ENCODE measurements at places on chromosomes 4 and X.

GRCh38 chrX:373641-374471, 12.9 kb downstream of the PPP2R3B start:
- peak; percentile 58 for DNase-seq

DNA sequence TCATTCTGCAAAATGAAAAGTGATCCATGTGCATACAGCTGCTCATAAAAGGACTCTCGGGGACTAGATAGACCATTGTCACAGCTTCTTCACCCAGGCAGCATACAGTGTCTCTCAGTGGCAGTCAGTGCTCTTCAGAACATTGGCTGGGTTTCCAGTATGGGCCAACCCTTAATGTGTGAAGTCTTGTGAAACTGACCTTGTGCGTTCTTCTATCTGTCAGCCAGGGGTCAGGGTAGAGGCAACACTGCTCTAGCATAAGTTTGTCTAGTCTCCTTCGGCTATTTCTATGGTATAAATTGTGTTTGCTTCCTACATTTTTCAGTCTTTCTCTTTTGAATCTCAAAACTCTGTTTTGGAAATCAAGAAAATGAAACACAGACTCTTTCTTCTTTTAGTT, 37.0 kb upstream of the SMIM31 start:
- no peak for DNase-seq

DNA sequence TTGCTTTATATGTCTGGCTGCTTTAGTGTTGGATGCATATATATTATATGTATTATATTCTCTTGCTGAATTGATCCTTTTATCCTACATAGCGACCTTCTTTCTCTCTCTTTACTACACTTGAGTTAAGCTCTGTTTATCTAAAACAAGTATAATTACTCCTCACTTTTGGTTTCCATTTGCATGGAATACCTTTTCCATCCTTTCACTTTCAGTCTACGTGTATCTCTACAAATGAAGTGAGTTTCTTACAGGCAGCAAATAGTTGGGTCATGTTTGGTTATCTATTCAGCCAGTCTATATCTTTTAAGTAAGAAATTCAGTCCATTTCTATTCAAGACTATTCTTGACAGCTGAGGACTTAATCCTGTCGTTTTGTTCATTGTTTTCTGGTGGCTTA, 167.5 kb upstream of the USP38 start:
- DNase-seq, result no peak

DNA sequence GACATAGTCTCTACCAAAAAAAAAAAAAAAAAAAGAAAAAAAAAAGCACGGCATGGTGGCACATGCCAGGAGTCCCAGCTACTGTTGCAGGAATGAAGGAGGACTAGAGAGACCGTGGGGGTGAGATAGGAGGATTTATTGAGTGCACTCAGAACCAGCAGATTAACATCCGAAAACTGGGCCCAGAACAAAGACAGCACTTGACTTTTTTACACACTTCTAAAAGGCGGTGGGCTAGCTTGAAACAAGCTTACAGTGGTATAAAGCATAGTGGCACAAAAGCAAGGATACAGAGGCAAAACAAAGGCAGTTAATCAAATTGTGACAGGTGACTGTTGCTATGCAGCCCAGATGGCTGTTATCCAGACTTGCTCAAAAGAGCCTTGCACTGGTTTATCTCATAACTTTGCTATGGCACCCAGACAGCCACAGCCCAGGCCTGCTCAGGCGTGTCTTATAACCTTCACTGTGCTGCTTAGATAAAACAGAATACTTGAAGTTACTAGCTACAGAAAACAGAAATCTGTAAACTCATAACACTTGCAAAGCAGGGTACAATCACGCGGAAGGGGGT, 9.9 kb upstream of the PI4K2B start:
- no peak for DNase-seq

- no peak for DNase-seq
These were observed 508.8 kb upstream of the AGA start for GRCh38 chr4:177951026-177951425.

GRCh38 chr4:1171311-1172227, 814 bp downstream of the SPON2 start:
- peak; percentile 39 for DNase-seq

- DNase-seq, result no peak
These were observed 129.6 kb upstream of the HCCS start for GRCh38 chrX:10981506-10981905.

GRCh38 chrX:54301516-54301915, 56.3 kb downstream of the WNK3 start:
- DNase-seq, result no peak

DNA sequence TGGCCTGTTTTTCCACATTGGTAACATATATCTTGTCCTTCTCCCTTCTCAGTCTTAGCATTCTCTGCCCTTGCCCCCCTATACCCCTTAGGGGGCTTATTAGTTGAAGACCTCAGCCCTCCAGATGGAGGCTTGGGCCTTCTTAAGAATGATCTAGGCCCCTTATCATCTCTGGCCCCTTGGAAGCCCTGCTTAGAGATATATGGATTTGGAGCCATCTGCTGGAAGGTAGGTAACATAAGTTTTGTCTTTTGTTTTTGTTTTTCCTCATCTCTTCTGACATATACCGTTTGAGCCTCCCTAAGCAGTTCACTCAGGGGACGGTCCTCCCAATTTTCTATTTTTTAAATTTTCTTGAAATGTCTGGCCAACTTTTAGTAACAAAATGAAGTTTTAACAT, 48.3 kb upstream of the NAP1L2 start:
- no peak for DNase-seq

GRCh38 chr4:89301902-89302301, 5.7 kb downstream of the GPRIN3 start:
- no peak for DNase-seq

GRCh38 chr4:101191302-101192098, 155.8 kb downstream of the PPP3CA start:
- DNase-seq, result peak; percentile 50

DNA sequence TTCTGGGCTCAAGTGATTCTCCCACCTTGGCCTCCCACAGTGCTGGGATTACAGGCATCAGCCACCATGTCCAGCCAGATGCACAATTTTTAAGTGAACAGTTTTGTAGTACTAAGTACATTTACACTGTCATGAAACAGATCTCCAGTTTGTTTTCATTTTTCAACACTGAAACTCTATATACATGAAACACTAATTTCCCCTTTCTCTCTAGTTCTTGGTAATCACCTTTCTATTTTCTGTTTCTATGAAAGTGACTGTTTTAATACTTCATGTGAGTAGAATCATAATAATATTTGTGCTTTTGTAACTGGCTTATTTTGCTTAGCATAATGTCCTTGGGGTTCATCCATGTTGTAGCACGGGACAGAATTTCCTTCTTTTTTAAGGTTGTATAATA, 237.4 kb downstream of the CAMK2D start:
- no peak for DNase-seq

DNA sequence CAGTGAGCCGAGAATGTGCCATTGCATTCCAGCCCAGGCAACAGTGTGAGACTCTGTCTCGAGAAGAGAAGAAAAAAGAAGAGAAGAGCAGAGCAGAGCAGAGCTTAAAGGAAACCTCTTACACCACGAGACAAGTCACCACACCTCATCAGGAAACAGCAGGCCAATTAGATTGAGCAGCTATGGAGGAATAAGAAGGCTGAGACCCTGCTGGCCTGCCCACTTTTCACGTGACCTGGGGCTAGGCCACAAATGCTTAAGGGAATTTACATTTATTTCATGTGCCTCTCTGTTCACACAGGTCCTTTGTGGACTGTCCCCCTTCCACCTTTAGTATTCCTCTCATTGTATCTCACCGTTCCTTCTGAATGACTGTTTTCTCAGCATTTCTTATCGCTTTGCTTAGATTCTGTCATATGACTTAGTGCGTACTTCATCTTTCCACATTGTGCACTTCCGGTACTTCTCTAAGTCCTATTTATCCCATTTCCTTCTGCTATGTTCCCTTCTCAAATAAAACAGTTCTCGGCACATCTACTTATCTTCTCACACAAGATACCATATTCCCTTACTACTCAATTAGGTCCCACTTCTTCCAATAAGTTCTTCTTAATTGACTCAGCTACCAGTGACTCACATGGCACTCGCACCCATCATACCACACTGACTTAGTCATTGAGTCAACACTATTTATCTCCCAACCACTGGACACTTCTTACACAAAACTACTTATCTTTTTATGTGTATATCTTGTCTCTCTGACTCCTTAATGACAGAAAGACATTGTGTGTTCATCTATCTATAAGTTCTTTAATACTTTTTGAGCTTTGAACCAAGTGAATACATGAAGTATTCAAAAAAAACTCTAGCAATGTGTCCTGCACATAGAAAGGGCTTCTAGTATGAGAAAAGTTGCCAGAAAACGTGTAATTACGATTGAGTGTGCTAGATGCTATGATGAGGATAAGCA, 11.0 kb downstream of the CUL4B start:
- DNase-seq, result peak; percentile 57

GRCh38 chr4:2069986-2070385, 10.9 kb downstream of the NAT8L start:
- DNase-seq, result no peak

DNA sequence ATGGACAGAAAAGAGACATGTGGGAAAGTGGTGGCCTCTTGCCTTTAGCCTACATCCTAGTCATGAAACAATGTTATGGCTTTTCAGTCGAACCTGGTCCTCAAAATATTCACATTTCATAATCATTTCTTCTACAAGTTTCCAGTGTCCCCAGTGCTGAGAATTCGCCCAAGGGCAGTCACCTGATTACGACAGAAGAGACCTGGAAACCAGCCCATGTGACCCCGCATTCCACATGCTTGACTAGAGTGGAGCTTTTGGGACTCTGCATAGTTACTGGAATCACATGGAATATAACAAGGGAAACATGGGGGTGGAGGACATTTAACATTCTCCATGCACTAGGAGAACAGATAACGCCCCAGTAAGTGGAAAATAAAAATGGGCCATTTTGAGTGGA, 100.1 kb downstream of the PPARGC1A start:
- peak; percentile 37 for DNase-seq

DNA sequence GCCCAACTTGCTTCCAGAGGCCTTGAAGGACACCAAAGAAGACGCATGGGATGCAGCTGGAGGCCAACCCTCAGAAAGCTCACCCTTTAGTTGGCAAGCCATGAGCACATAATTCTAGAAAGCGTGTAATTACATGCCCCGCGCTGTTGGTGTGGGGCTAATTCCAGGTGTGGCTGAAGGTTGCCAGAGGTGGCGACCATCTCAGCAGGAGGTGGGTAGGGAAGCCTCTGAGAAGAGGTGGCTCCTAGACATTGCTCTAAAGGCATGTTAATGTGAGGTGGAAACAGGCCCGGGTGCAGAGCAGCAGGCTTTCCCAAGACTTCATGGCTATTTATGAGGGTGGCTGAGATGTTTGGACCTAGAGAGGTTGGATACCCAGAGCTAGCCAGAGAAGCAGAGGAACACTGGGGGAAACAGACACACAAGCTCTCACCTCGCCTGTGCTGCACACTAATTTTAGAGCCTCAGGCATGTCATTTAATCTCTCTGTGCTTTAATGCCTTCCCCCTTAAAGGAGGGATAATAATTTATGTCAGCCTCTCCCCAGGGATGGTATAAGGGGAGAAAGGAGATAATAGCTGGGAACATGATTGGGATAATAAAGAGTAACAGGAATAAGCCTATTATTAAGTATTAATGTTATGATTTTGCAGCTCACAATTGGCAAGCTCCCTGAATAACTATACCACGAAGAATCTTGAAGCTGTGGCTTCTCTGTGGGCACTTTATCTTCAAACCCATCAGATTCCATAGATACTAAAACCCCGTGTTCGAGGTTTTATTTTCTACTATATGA, 60.0 kb upstream of the HELT start:
- DNase-seq, result no peak

- peak; percentile 45 for DNase-seq
These were observed 131.0 kb downstream of the DCLK2 start for GRCh38 chr4:150209140-150209829.

- DNase-seq, result no peak
These were observed 419.4 kb downstream of the CENPC start for GRCh38 chr4:67125636-67126514.

GRCh38 chr4:8365951-8366350, 74.6 kb downstream of the ACOX3 start:
- DNase-seq, result no peak

DNA sequence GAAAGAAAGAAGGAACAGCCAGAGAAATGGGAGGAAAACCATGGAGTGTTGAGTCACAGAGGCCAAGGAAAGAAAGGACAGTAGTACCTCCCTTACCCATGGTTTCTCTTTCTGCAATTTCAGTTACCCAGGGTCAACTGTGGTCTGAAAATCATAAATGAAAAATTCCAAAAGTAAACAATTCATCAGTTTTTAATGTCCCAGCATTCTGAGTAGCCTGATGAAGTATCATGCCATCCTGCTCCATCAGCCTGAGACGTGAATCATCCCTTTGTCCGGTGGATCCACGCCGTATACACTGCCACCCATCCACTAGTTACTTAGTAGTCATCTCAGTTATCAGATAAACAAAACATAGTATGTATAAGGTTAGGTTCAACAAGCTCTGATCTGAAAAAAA, 114.2 kb downstream of the COMMD8 start:
- peak; percentile 12 for DNase-seq

- no peak for DNase-seq
These were observed 163.5 kb downstream of the MGST2 start for GRCh38 chr4:139828966-139829664.

- DNase-seq, result no peak
These were observed 534.4 kb downstream of the SPRY1 start for GRCh38 chr4:123930996-123931395.

GRCh38 chr4:5750052-5750945, 39.3 kb downstream of the EVC start:
- peak; percentile 38 for DNase-seq

GRCh38 chr4:69104719-69105275, 8.5 kb downstream of the UGT2B7 start:
- DNase-seq, result no peak

GRCh38 chrX:119041175-119041574, 31.6 kb upstream of the CT47C1 start:
- peak; percentile 77 for DNase-seq

DNA sequence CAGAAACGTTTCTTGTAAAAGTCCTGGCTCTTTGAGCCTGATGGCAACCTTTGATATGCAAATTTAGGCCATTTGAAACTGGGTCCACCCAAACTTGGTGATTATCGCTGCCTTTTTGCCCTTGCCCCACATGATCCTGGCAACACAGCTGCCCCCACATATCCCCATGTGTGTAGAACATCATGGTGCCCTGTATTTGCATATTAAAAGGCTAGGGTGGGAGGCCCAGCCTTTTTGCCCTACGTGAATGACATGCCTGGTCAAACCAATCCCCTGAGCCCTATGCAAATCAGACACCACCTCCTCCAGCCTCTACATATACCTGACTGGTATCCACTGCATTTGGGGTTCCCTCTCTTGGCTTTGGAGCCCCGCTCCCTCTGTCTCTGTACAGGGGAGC, 202.4 kb downstream of the MAB21L2 start:
- DNase-seq, result no peak

GRCh38 chr4:1557221-1557597, 126.9 kb downstream of the FAM53A start:
- no peak for DNase-seq

Measured in AG08396 (cell line).